ENCODE measurements at places on chromosomes 2 and 18.

DNA sequence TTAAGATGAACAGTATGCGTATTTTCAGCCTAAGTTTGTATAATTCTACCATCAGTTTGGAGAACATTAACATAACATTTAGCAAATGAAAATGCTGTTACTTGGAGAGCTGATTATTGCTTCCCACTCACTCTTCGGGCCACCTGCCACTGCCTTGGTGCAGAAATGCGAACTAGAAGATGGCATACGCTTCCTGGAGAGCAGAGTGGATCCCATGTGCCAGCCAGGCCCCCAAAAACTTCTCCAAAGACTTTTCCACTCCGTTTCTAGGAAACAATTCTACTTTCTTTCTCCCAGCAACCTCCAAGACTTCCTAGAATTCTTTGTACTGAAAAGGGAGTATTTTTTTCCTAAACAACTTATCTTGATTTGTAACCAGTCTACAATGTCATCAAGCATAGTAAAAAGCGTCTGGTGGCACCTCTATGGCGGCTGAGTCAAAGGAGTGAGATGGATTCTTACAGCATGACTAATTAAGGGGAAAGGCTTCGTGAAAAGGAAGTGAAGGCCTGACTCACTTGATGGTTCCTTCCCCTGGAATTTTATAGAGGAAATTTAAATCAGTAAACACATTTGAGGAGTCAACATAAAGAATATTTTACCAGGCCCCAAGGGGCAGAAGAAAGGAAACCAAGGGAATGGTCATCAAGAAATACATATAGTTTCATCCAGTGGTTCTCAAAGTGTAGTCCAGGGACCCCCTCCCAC, 36.6 kb downstream of the FEZ2 start:
- no peak for DNase-seq

- DNase-seq = no peak
Observed at GRCh38 chr2:8984157-8984556, 19.3 kb downstream of the MBOAT2 start.

- DNase-seq = no peak
Observed at GRCh38 chr18:58527952-58528287, 101.0 kb downstream of the ALPK2 start.

DNA sequence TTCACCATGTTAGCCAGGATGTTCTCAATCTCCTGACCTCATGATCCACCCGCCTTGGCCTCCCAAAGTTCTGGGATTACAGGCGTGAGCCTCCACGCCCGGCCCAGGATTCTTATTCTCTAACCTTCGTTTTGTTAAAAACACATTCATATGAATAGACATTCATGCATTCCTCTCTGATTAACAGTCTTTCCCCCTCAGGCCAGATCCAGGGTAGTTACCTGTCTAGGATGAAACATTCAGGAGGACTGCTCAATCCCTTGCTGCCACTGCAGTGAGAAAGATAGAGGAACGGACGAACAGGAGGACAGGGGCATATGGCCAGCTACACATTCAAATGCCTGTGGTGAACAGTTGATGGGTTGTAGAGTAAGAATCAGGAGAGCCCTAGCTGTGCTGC, 39.6 kb upstream of the EPC2 start:
- DNase-seq = no peak

- no peak for DNase-seq
Observed at GRCh38 chr2:238947920-238948710, 100.2 kb downstream of the TWIST2 start.

DNA sequence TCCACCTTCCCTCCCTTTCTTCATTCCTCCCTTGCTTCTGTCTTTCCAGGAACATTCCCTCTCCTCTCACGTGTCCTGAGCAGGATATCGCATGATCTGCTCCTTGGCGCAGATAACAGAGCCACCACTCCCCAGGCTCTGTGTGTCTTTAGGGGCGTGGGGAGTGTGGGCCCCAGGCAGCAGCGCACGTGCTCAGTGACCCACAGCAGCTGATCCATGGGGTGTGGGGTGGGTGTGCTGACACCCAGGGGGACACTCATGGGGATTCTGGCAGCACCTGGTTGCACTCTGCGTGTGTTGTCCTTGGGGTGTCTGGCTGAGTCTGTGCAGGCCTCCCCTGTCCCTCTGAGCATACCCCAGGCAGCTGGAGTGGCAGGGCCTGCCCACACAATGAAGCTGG, 9.9 kb upstream of the FOSL2 start:
- no peak for DNase-seq

GRCh38 chr2:156982615-156983014, 274.9 kb upstream of the GALNT5 start:
- DNase-seq = no peak

DNA sequence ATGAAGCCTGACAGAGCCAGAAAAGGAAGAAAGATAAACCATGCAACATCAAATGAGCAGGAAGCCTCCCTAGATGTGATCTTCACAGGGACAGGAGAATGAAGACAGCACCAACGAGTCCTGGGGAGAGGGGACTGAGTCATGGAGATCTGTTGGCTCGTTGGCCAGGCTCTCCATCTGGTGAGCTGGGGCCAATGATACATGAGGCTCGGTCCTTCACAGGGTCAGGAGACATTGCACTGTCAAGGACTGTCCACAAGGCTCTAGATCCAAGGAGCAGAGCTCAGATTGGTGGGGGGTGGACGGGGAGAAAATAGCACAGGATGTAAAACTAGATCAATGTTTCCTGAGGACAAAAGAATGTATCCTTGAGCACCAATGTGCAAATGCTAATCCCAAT, 735 bp downstream of the CD207 start:
- no peak for DNase-seq

GRCh38 chr2:203605302-203605701, 70.2 kb upstream of the RAPH1 start:
- DNase-seq = no peak

DNA sequence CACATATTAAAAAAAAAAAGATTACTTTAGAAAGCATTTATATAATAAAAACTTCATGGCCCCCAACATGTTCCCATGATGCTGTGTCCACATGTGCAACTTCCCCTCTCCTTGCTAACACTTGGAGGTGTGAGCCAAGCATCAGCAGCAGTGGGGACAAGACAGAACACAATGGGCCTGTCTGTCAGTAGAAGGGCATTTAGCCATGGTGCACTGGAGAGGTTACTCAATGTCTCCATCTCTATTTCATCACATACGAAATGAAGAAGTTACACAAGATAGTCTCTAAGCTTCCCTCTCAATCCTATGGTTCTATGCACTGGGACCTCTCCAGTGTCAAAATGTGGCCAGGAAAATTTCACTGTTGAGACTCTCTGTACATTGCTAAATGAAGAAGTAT, 2.5 kb downstream of the VIT start:
- DNase-seq = no peak

GRCh38 chr2:142180820-142181533, 50.2 kb upstream of the LRP1B start:
- no peak for DNase-seq

GRCh38 chr2:124333784-124334183, 308.7 kb downstream of the CNTNAP5 start:
- DNase-seq = no peak

DNA sequence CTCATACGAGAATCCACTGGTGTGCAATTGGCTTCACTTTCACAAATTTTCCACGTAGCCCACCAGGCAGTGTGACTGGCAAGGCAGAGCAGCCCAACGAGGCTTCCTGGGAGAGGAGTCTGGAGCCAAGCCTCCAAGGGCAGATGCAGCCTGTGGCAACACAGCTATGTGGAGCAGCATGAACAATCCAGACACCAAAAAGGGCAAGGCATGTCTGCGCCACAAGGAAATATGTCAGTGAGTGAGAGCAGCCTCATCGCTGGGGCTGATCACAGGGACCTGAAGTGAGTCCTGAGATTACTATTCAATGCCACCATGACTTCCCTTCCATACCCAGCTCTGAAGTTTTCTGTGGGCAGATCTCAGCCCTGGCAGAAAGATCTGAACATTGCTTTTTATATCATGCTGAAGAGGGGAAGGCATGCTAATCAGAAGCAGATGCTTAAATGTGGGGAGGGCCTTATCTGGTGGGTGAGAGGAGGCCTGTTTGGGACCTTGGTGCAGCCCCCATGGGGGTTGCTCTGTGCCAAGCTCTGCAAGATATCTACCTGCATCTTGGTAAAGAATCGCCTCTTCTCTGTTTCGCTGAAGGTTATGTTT, 40.0 kb upstream of the PUM2 start:
- no peak for DNase-seq

DNA sequence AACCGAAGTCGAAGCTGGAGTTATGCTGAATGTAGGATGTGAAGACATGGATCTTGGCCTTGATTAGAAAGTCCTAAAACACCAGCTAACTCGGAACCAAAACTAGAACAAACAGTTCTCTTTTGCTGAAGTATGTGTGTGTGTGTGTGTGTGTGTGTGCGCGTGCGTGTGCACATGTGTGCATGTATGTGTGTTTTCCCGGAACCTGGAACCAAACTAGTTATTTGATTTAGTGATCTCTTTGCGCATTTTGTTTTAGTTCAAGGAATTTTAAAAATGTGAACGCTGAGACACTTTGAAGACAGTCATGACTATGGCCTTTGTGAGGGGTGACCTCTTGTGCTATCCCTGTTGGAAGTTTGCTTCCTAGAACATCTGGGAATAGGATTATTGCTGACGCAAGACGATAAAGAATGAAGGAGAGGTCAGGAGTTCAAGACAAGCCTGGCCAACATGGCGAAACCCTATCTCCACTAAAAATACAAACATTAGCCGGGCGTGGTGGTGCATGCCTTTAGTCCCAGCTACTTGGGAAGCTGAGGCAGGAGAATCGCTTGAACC, 23.8 kb downstream of the FHL2 start:
- no peak for DNase-seq

GRCh38 chr2:45192991-45193390, 183.7 kb upstream of the SIX2 start:
- DNase-seq = no peak

DNA sequence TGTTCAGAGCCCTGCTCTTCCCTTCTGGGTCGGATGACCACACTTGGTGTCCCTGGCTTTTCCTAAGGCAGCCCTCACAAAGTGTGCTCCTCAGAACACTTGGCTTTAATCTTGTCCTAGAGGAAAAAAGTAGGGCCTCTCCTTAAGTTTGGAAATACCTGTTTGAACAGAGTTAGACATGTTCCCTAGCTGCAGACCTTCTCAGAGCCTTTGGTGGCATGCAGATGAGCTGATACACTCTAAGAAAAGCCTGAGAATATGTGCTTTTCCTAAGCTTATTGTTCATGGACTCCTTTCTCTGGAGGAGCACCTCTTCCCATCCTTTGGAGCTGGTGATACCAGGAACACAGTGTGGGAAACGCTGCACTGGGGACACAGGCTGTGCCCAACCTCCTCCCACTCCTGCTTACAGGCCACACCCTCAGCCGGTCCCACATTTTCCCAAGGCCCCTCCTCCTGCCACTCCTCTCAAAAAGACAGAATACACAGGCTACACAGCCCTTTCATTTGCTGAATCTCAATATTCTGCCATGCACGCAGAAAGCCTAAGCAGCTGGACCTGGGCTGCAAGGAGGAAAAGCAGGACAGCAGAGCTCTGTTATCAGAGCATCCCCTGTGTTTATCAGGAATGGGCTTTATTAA, 443.6 kb downstream of the NBAS start:
- no peak for DNase-seq

DNA sequence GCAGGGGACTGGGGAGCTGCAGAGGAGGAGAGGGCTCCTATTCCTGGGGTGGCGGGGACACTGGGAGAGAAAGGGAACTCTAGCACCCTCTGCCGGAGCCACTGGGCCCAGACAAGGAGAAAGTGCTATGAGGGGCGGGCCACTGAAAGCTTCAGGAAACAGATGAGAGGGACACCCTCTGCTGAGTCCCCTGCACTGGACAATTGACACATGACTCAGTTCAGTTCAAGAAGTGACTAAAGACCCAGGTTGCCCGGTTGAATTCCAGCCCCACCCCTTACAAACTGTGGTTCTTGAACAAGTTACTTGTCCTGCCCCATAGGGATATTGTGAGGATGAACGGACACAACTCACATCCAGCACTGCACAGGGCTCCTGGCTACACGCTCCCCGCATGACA, 5.0 kb downstream of the RUFY4 start:
- DNase-seq = no peak

DNA sequence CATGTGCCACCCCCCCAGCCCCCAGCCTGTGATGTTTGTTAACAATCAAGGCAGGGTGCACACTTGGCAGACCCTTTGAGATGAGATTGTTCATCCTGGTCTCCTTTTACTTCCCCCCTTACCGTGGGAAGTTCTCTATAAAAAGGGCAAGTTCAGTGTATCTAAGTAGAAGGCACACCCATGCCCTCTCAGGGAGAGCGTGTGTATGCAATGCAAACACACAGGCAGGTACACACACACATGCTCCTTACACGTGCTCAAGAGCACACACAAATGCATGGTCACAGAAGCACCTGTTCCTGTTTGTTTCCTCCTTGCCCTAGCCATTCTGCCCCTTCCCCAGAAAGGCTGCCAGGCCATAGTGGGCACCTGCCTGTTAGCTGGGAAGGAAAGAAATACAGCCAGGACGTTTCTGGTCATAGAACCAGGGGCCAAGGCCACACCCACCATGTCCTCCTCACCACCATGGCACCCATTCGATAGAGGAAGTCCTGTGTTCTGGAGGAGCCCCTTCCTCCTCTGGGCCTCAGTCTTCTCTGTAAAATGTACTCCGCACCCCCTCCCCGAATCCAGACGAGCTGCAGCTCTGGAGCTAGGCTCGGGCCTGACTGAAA, 3.1 kb downstream of the ATOH8 start:
- no peak for DNase-seq

DNA sequence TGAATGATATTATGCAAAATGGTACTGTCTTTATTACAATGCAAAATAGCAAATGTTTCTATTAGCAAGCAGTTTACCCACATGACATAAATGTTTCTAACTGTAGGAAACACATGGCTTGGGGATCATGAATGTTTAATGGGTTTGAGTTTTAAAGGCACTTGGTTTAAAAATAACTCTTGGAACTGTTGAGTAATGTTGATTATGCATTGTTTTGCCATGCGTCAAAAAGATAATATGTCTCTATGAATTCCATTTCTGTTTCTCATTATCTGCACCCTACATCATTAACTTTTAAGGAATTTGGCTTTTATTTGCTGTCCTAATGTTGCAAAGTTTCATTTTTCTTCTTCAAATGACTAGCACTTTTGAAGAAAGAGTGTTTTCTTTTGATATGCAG, 1355.5 kb downstream of the SUCLG1 start:
- no peak for DNase-seq

GRCh38 chr2:144944546-144945220, 424.8 kb upstream of the ZEB2 start:
- DNase-seq = no peak

DNA sequence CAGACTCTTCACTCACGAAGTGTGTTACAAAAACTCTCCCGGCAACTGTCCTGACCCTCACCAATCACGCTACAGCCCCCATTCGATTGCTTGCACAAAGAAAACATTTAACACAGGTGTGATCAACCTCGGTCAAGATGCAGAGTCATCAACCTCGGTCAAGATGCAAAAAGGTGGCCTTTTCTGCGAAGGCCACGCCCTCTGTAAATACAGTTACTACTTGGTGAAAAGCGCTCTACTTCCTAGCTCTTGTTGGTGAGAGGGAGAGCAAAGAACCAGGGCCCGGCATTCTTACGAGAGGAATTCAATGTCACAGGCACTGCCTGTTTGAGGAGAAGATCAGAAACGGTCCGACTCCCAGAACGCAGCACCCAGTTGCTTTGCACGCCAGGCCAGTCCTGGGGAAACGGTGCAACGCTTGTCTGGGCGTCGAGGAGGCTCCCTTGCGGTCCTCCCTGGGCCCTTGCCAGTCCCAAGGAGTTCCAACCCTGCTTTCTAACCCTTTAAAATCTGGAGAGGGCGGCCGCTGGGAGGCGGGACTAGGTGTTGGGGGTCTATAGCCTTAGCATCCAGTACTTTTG, 1.9 kb downstream of the PIEZO2 start:
- DNase-seq = no peak

- no peak for DNase-seq
Observed at GRCh38 chr2:202161151-202161835, 77.1 kb downstream of the SUMO1 start.

Measured in NCI-H1048 (cell line).